Neural progenitor cell (in vitro differentiated cells): ENCODE measurements at places on chromosomes 13 and 19. TPM values are rescaled to one million over a fixed set of nuclear protein-coding genes. Genes with fewer than 3 reads are reported as not detected.

DNA sequence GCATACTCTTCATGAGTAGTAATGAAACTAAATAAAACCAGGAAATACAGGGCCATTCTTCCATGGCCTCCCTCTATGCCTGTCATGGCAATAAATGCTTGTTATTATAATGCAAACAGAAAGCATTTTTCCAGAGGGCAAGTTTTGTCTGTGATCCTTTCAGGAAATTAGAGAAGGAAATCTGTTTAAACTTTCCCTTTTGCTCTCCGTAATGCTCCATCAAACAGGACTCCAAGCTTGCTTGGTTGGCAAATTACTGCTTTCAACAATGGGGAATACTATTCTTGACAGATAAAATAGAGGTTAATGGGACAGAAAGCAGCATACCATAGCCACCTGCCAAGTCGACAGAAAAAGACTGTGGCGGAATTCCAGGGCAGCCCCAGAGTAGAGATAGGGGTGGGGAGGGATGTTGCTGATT is 252.5 kb downstream of the LHFPL6 start:
- DNase-seq, result peak; percentile 11

DNA sequence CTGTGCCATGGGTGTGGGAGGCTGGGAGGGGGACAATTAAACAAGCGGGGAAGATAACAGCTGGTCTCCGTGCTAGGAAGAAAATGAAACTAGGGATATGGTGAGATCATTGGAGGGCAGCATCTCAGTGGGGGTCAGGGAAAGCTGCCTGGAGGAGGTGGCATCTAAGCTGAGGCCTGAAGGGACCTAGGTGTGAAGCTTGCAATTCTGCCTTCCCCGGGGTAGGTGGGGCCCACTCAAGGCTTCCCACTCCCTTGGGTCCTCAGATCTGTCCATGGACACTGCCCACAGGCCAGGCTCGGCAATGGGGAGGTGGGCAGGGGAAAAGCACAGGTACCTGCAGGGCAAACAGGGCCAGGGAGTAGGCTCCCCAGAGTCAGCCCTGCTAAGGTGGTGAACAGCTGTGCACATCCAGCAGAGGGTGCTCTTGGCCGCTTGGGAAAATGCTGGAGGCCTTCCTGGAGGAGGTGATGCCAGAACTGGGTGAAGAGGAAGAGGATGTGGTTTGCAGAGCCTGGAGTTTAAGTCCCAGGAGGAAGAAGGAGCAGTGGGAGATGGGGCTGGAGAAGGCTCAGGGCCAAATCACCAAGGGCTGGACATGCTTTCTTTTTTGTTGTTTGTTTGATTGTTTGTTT is 25.7 kb upstream of the CCNE1 start:
- no peak for DNase-seq

- DNase-seq, result peak; percentile 89
Observed at GRCh38 chr19:6048793-6049405, 61.4 kb downstream of the RFX2 start.

DNA sequence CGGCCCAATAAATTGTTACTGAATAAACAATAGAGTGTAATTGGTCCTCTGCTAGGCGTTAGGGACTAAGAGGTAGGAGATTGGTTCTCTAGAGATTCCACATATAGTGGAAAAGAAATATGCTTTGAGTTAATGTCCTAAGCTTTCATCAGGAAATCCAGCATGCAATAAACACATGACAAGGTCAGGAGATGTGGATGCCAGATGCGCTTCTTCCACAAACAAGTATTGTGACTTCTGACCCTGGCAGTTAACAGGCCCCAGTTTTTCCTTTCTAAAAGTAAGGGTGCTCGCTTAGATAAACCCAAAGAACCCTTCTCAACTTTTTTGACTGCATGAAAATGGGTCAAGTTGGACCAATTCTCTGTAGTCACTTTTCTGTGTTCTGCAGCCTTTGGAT is 146.5 kb upstream of the SOX21 start:
- DNase-seq, result no peak

- no peak for DNase-seq
Observed at GRCh38 chr19:18751571-18751970, 39.5 kb downstream of the COMP start.

DNA sequence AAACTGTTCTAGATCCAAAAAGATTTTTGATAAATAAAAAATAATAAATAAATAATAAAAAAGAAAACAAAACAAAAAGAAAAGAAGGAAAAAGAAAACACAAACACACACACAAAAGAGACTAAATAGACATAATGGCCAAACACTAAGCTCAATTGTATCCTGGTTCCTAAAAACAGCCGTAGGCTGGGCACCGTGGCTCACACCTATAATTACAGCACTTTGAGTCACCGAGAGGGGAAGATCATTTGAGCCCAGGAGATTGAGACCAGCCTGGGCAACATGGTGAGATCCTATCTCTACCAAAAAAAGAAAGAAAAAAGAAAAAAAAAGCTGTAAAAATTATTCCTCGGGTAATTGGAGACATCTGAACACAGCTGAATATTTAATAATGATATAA is 8.9 kb downstream of the ETHE1 start:
- no peak for DNase-seq

- DNase-seq, result peak; percentile 58
Observed at GRCh38 chr19:44576843-44577565, 36.4 kb upstream of the IGSF23 start.

- DNase-seq, result no peak
Observed at GRCh38 chr13:45007225-45007624, 17.9 kb downstream of the GPALPP1 start.

DNA sequence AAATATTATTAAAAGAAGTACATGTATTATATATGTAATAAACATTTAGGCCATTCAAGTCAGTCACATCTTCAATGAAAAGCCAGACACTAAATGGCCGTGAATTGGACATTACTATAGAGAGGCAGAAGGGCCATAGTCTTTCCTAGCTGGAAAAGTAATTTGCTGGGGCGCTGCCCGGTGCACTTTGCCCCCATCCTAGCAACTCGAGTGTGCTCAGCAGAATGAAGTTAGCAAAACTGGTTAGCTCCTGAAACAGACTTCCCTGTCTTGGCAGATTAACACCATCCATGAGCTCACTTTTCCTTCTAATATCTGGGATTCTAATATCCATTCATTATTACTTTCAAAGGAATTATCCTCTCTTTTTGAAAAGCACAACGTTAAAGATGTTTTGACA is 2.8 kb upstream of the SPRYD7 start:
- DNase-seq, result no peak

GRCh38 chr19:56839652-56840450 is 675 bp downstream of the PEG3 start:
- no peak for DNase-seq

DNA sequence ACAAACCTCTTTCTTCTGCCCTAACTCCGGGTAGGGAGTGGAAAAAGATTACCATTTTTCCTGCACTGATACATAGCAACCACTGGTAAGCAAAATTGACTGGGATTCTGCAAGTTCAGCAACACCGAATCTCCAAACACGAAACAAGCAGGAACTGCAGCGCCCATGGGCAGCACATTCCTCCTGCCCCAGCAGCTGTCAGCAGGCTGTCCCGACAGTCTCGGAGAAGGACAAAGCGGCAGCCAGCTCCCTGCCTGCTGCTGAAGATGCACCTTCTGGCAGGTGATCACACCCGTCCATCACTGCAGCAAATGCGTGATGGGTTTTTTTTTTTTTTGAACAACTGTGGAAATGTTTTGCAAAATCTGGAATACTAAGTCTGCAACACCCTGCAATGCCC is 6.7 kb downstream of the TMTC4 start:
- DNase-seq, result no peak

GRCh38 chr13:43472980-43473379 is 313.8 kb downstream of the ENOX1 start:
- DNase-seq, result no peak

- no peak for DNase-seq
Observed at GRCh38 chr19:31378404-31378803, 29.2 kb upstream of the TSHZ3 start.

DNA sequence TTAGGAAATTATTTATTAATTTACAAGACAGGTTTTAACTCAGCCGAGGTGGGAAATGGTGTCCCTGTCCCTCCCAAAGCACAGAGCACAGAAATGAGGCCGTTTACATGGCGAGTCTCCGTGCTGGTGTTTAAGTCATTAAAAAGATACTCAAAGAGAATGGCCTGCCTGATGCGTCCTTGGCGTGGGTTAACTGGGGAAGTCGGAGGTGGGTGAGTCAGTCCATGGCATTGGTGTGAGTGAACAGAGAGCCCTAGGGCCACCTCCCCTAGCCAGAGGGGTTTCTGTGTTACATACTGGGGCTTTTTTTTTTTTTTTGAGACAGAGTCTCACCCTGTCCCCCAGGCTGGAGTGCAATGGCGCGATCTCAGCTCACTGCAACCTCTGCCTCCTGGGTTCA is 3.9 kb downstream of the FEM1A start:
- no peak for DNase-seq

DNA sequence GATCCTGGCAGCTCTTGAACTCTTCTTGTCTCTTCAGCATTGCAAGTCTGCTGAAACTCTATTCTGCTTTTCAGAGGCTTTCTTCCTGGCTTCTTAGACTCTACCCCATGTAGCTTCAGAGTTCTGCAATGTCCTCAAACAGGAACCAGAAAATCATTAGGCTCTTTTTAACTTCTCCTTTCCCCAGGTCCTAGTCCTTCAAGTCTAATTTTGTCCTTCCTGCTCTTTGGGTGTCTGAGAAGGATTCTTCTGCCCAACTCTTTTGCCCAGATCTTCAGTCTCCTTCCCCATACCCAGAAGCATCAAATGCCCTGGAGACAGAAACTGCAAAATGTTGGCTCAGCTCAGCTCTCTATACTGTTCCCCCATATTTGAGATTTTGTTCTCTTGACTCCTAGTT is 50.0 kb upstream of the CALM3 start:
- DNase-seq, result no peak

- DNase-seq, result peak; percentile 58
Observed at GRCh38 chr19:6092329-6093286, 17.7 kb downstream of the RFX2 start.

- no peak for DNase-seq
Observed at GRCh38 chr19:39251846-39252245, 3.2 kb upstream of the IFNL4 start.

- no peak for DNase-seq
Observed at GRCh38 chr13:97505017-97505416, 71.0 kb downstream of the RAP2A start.

GRCh38 chr13:29594303-29594709 is 1.2 kb downstream of the SLC7A1 start:
- peak; percentile 52 for DNase-seq

- DNase-seq, result peak; percentile 62
Observed at GRCh38 chr19:29665826-29666577, 741 bp downstream of the PLEKHF1 start.

DNA sequence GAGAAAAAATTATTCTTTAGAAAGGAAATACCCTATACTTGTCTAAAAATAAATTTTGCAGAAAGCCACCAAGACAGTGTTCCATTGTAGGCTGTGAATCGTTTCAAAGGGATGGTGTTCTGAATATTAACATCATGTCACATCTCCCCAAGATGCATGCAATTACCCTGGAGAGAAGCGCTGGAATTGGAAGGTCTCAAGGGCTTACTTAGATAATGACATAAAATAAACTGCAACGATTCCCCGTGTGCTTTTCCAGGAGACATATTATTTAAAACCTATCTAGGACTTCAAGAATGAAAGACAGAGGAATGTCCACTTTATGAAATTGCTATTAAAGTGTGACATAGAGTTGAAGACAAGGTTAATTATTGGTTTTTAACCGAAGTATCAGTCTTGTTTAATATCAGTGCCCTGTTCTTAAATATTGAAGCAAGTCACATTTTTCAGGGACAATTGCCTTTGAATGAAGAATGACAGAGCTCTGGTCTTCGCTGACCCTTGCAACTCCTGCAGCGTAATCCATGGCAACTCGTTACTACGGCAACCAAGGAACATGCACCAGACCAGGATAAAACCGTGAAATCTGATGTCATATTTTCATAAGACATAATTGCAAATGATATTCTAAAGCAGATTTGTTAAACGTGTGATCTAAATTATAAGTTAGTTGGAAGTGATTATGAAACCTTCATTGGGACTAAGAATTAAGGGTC is 91.7 kb downstream of the EFNB2 start:
- peak; percentile 26 for DNase-seq

DNA sequence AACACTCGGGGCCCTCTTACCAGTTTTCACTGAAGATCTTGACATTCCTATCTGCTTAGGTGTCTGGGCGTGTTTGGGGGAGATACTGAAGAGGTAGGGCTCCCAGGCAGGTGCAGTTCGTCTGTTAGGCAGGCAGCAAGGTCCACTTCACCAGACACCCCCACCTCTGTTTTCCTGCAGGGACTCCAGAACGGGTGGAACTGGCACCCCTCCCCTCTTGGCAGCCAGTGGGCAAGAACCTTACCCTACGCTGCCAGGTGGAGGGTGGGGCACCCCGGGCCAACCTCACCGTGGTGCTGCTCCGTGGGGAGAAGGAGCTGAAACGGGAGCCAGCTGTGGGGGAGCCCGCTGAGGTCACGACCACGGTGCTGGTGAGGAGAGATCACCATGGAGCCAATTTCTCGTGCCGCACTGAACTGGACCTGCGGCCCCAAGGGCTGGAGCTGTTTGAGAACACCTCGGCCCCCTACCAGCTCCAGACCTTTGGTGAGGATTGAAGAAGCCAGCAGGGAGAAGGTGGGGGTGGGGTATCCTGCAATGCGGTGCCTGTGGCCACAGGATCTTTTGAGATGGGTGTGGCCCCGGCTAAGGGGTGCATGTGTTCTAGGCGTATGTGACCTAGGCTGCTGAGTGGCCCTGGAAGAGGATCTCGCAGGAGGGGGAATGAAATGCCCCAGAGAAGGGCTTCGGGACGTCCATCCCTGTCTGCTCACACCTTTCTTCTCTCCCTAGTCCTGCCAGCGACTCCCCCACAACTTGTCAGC is 3.3 kb upstream of the ICAM4 start:
- DNase-seq, result no peak

- DNase-seq, result no peak
Observed at GRCh38 chr19:10876459-10877240, 5.3 kb downstream of the CARM1 start.

DNA sequence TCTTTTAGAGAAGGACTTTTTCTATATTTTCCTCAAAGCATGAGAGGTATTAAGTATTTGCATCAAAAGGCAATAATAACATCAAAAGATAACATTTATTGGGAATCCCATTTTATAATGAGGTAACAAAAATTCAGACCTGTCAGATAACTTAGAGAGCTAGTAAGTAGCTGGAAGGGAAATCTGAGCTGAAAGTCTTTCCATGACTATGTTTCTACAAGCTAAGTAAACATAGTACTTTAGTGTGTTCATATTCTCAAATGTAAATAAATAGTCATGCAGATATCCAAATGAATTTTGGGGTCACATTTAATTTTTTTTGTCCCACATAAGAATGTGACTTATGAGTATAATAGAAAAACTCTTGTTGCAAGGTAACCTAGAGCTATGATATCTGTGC is 87.3 kb upstream of the FBXL3 start:
- DNase-seq, result no peak

The ZNF154 gene
- 16.9 and 17.3 TPM in 2 replicates for total RNA-seq

The ZNF548 gene
- 17.7 and 18.7 TPM in 2 replicates for total RNA-seq

The UBE2L5 gene
- not detected in 2 replicates for total RNA-seq

The TMEM91 gene
- total RNA-seq, result 4.5 and 10.7 TPM in 2 replicates

The ZSCAN1 gene
- total RNA-seq, result 0.67 and 4.1 TPM in 2 replicates

The SLC10A2 gene
- total RNA-seq, result not detected in 2 replicates

The MTUS2 gene
- total RNA-seq, result 0.22 and 0.67 TPM in 2 replicates

The MYO9B gene
- 38.5 and 42.2 TPM in 2 replicates for total RNA-seq
